ENCODE measurements at places on chromosomes 3 and 15.

DNA sequence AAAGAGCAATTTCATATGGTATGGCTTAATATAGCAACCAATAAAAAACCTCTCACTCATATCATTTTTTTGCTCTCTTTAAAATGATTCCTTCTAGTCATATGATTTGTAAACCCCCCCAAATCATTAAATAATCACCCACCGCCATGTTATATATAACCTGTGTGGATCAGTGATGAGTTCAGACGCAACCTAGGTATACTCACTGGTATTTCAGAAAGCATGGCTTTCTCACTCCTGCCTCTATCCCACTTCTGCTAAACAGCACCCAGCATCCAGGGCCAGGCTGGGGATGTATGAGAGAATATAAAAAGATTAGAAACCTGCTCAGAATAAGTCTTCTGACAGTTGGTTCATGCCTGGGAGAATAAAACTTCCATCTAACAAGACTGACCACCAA is 172.3 kb upstream of the PRICKLE2 start:
- no peak overlapping the region for H3K4me3 ChIP-seq
- no peaks in the 10 kb centered on the region for H3K27me3 ChIP-seq
- no peaks in the 10 kb centered on the region for H3K4me1 ChIP-seq
- no peaks in the 10 kb centered on the region for H3K36me3 ChIP-seq
- H3K27ac ChIP-seq = no peak overlapping the region
- DNase-seq = no peak

GRCh38 chr3:186653080-186653707 is 12.6 kb upstream of the HRG start:
- H3K4me1 ChIP-seq = peaks cover 29% of the 10 kb centered on the region
- no peak overlapping the region for H3K4me3 ChIP-seq
- DNase-seq = peak; percentile 76
- H3K27ac ChIP-seq = peak overlapping the region; percentile 86
- no peaks in the 10 kb centered on the region for H3K36me3 ChIP-seq

- no peaks in the 10 kb centered on the region for H3K36me3 ChIP-seq
- H3K4me3 ChIP-seq = no peak overlapping the region
- no peaks in the 10 kb centered on the region for H3K27me3 ChIP-seq
- no peak for DNase-seq
Observed at GRCh38 chr15:80701676-80702311, 6.7 kb downstream of the ABHD17C start.

- H3K27me3 ChIP-seq = no peaks in the 10 kb centered on the region
- no peak overlapping the region for H3K4me3 ChIP-seq
Observed at GRCh38 chr15:88113613-88114308, 142.8 kb downstream of the NTRK3 start.

- H3K4me3 ChIP-seq = no peak overlapping the region
- H3K4me1 ChIP-seq = no peaks in the 10 kb centered on the region
- H3K36me3 ChIP-seq = no peaks in the 10 kb centered on the region
- H3K27me3 ChIP-seq = no peaks in the 10 kb centered on the region
Observed at GRCh38 chr3:133113927-133114597, 75.9 kb downstream of the TMEM108 start.

GRCh38 chr15:65008983-65009382 is 19.3 kb upstream of the SPG21 start:
- H3K36me3 ChIP-seq = peaks cover 2% of the 10 kb centered on the region
- H3K4me1 ChIP-seq = no peaks in the 10 kb centered on the region
- no peaks in the 10 kb centered on the region for H3K27me3 ChIP-seq
- H3K4me3 ChIP-seq = no peak overlapping the region

DNA sequence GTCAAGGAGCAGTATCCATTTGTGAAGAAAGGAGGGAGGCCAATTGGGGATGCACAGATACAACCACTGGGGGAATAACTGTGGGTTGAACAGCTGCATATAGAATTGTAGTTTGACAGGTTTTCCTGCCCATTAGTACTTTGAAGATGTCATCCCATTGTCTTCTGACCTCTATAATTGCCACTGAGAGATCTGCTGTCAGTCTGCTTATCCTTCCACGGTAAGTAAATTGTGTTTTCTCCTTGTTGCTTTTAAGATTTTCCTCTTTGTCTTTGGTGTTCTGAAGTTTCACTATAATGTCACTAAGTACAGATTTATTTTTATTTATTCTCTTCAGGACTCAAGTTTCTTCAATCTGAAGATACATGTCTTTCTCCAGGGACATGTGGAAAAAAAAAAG is 56.6 kb downstream of the MOBP start:
- DNase-seq = no peak
- H3K27me3 ChIP-seq = no peaks in the 10 kb centered on the region
- no peaks in the 10 kb centered on the region for H3K4me1 ChIP-seq
- no peaks in the 10 kb centered on the region for H3K36me3 ChIP-seq
- H3K4me3 ChIP-seq = no peak overlapping the region
- no peak overlapping the region for H3K27ac ChIP-seq

DNA sequence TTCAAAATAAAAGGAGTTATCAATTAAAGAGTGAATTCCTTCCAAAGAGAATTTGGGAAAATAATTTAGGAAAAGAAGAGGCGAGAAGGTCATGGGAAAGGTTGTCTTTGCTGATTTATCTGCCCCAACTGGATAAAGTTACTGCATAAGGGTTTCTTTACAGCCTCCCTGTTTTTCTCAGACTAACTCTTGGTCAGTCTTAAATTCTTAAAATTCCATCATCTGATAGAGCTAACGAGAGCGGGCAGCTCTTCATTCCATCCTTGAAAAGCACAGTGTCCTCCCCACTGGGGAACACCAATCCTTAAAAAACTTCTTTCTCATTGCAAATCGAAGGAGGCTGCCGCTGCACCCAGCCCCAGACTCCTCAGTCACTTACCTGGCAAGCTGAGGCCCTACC is 107.2 kb downstream of the PGPEP1L start:
- peaks cover 3% of the 10 kb centered on the region for H3K36me3 ChIP-seq
- no peaks in the 10 kb centered on the region for H3K27me3 ChIP-seq
- H3K27ac ChIP-seq = no peak overlapping the region
- no peak overlapping the region for H3K4me3 ChIP-seq
- no peaks in the 10 kb centered on the region for H3K4me1 ChIP-seq

GRCh38 chr3:270688-271087 is 74.1 kb downstream of the CHL1 start:
- H3K4me1 ChIP-seq = peaks cover 54% of the 10 kb centered on the region
- H3K4me3 ChIP-seq = peak overlapping the region; percentile 19
- H3K27me3 ChIP-seq = no peaks in the 10 kb centered on the region
- no peaks in the 10 kb centered on the region for H3K36me3 ChIP-seq
- DNase-seq = peak; percentile 52
- H3K27ac ChIP-seq = no peak overlapping the region

GRCh38 chr3:3145831-3146230 is 19.1 kb downstream of the TRNT1 start:
- no peaks in the 10 kb centered on the region for H3K4me1 ChIP-seq
- H3K27me3 ChIP-seq = no peaks in the 10 kb centered on the region
- peaks cover 50% of the 10 kb centered on the region for H3K36me3 ChIP-seq
- H3K27ac ChIP-seq = no peak overlapping the region
- no peak overlapping the region for H3K4me3 ChIP-seq
- no peak for DNase-seq

- H3K36me3 ChIP-seq = no peaks in the 10 kb centered on the region
- H3K27me3 ChIP-seq = no peaks in the 10 kb centered on the region
- no peaks in the 10 kb centered on the region for H3K4me1 ChIP-seq
- H3K27ac ChIP-seq = no peak overlapping the region
- DNase-seq = no peak
- no peak overlapping the region for H3K4me3 ChIP-seq
Observed at GRCh38 chr15:62631076-62631724, 411.3 kb upstream of the TPM1 start.

DNA sequence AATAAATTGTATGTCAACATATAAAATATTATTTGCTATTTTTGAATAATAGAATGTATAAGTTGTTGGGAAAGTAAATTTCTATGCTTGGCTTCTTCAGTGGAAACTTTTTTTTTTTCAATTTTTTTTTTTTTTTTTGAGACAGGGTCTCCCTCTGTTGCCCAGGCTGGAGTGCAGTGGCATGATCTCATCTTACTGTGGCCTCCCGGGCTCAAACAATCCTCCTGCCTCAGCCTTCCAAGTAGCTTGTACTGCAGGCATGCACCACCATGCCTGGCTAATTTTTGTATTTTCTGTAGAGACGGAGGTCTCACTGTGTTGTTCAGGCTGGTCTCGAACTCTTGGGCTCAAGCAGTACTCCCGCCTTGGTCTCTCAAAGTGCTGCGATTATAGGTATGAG is 16.8 kb downstream of the MBNL1 start:
- no peaks in the 10 kb centered on the region for H3K36me3 ChIP-seq
- H3K27ac ChIP-seq = no peak overlapping the region
- no peaks in the 10 kb centered on the region for H3K27me3 ChIP-seq
- no peak overlapping the region for H3K4me3 ChIP-seq

- peaks cover 54% of the 10 kb centered on the region for H3K4me1 ChIP-seq
- H3K27ac ChIP-seq = peak overlapping the region; percentile 75
- H3K27me3 ChIP-seq = no peaks in the 10 kb centered on the region
- no peaks in the 10 kb centered on the region for H3K36me3 ChIP-seq
Observed at GRCh38 chr3:56917361-56918110, 115.8 kb upstream of the ARHGEF3 start.

GRCh38 chr3:17645074-17645698 is 97.2 kb downstream of the TBC1D5 start:
- H3K27ac ChIP-seq = no peak overlapping the region
- H3K4me3 ChIP-seq = no peak overlapping the region
- H3K36me3 ChIP-seq = no peaks in the 10 kb centered on the region
- H3K4me1 ChIP-seq = no peaks in the 10 kb centered on the region

DNA sequence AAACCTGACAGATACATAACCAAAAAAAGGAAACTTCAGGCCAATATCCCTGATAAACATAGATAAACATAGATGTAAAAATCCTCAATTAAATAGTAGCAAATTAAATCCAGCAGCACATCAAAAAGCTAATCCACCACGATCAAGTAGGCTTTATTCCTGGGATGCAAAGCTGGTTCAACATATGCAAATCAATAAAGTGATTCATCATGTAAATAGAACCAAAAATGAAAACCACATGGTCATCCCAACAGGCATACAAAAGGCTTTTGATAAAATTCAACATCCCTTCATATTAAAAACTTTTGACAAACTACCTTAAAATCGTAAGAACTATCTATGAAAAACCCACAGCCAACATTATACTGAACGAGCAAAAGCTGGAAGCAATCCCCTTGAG is 882.2 kb downstream of the NTRK3 start:
- H3K4me3 ChIP-seq = no peak overlapping the region
- no peak overlapping the region for H3K27ac ChIP-seq
- no peaks in the 10 kb centered on the region for H3K27me3 ChIP-seq
- H3K36me3 ChIP-seq = no peaks in the 10 kb centered on the region
- H3K4me1 ChIP-seq = no peaks in the 10 kb centered on the region

DNA sequence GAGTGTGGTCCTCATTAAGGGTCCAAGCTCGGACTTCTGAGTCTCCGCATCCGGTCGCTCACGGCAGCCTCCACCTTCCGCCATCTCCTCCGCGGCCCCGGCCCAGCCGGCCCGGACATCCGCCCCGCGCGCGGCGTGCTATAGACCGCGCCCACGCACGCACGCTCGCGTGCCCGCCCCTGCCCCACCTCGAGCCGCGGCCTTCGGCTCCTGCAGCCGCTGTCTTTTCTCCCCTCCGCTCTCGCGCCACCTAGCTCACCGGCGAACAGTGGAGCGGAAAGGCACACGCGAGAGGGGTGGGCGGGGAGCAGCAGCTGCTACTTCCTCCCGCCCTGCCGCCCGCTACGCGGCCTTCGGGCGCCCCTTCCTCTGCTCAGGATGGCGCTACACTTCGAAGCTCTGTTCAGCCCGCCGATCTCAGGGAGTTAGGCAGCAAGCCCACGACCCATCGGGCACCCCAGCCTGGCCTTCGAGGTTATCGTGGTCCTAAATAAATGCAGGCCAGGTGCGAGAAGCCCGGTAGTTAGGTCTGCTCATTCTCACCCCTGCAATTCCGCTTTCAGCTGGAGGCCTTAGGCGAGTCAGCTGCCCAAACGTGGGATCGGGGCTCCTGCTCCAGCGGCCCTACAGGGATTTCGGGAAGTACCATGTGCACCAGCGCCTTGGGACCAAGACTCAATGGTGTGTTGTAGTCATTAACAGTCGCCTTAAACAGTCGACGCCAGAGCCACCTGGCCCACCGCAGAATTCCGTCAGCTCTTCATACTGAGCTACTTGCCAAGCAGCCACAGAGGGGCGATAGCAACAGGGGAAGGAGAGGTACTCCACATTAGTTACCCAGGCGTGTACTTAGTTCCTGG is at the start of gene USP4:
TSS of gene USP4 (minus strand) at position 113 of the 860 bp plus-strand sequence. CDS start at position 84, 29 bp downstream.
- H3K36me3 ChIP-seq = peaks cover 16% of the 10 kb centered on the region
- no peaks in the 10 kb centered on the region for H3K27me3 ChIP-seq
- peak within 1 kb of the TSS; percentile 99 for H3K27ac ChIP-seq
- peak; percentile 96 for DNase-seq
- H3K4me1 ChIP-seq = peaks cover 70% of the 10 kb centered on the region

DNA sequence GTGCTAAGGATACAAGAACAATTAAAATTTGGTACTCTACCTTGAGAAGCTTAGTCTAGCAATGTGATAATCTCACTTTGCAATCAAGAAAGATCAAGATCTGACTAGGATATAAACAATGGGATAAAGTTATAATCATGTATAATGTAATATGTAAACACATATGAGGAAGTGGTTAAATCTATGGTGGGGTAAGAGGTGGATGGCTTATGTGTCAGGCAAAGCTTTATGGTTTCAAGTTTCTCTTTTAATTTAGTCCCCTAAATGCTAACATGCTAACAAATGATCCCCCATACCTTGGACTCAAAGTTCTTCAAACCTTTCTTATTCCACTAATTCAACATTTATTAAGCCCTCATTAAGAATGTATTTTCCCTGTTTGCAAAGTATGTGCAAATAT is 2.5 kb downstream of the RSL24D1 start:
- H3K4me1 ChIP-seq = peaks cover 29% of the 10 kb centered on the region
- H3K4me3 ChIP-seq = no peak overlapping the region
- H3K36me3 ChIP-seq = peaks cover 26% of the 10 kb centered on the region
- H3K27me3 ChIP-seq = no peaks in the 10 kb centered on the region

- DNase-seq = no peak
- no peak overlapping the region for H3K27ac ChIP-seq
Observed at GRCh38 chr3:133367956-133368355, 31.9 kb upstream of the BFSP2 start.

DNA sequence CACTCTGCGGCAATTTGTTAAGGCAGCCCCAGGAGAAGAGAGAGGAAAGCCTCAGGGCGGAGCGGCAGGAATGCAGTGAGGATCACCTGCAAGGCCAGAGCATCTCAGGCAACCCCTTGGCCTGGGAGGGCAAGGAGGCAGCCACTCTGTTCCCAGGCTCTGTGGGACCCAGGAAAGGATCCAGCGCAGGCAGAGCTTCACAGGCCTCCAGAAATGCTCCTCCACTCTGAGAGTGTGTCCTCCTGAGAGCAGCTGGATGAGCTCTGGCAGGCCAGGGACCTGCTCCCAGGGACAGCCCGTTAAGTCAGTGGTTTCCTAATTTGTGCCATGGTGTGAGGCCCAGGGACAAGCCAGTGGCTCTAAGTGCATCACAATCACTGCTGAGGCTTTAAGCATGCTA is 35.2 kb downstream of the RAB6B start:
- no peaks in the 10 kb centered on the region for H3K4me1 ChIP-seq
- H3K36me3 ChIP-seq = no peaks in the 10 kb centered on the region
- no peak for DNase-seq
- no peaks in the 10 kb centered on the region for H3K27me3 ChIP-seq
- H3K4me3 ChIP-seq = no peak overlapping the region
- no peak overlapping the region for H3K27ac ChIP-seq
